ENCODE measurements at places on chromosomes 1 and 21.

- DNase-seq: no peak
Observed at GRCh38 chr1:149896575-149896974, 2.8 kb upstream of the BOLA1 start.

GRCh38 chr1:207218512-207219362 is 102.7 kb upstream of the CD55 start:
- no peak for DNase-seq

DNA sequence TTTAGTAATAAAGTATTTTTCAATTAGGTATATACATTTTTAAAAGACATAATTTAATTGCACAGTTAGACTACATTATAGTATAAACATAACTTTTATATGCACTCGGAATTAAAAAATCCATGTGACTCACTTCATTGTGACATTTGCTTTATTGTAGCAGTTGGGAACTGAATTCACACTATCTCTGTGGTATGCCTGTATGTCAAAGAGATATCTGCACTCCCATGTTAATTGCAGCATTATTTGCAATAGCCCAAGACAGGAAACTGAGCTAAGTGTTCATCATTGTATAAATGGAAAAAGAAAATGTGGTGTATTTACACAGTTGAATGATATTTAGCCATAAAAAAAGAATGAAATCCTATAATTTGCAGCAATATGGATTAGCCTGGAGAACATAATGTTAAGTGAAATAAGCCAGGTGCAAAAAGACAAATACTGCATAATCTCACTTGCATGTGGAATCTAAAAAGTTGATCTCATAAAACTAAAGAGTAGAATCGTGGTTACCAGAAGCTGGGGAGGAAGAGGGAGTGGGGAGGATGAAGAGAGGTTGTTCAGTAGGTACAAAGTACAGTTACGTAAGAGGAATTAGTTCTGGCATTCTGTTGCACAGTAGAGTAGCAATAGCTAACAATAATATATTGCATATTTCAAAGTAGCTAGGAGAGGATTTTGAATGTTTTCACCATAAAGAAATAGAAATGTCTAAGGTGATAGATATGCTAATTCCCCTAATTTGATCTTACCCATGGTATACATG is 64.8 kb downstream of the DPT start:
- DNase-seq: no peak

DNA sequence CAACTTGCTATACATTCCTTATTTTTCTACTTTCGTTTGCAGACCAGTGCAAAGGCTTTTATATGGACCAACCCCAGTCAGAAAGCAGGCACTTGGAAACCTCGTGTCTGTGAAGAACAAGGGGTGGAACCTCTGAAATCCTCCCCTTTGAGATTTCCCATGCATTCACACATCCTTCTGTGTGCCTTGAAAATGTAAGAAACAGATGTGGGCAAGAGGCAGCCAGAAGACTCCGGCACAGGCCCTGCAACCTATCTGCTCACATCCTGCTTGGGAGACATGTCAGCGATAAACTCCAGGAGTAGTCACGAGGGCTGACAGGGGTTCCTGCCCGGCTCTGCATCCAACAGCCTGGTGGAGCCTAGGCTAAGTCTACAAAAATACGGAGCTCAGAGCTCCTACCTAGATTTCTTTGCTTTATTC is 42.5 kb downstream of the ETS2 start:
- DNase-seq: no peak

DNA sequence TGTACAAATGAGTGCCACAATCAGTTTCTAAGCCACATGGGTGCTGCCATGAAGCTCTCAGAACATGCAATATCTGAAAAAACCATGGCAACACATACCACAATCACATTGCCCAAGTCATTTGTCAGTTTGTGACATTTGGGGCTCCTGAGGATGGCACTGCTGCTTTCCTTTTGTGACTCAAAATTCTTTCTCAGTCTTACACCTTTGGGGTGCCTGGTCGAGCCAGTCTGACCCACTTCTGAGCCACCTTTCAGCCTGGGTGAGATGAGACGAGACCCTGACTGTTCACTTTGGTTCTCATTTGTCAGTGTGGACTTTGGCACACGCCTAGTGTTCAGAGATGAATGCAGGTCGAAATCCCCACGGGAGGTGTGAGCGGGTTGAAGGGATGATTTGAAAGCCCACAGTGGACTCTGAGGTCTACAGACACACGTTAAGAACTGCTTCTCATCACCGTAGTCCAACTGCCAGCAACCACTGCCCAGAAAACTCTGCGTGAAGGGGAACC is 8.0 kb downstream of the BATF3 start:
- no peak for DNase-seq

GRCh38 chr1:6483017-6483760 is 8.3 kb downstream of the PLEKHG5 start:
- DNase-seq: no peak

DNA sequence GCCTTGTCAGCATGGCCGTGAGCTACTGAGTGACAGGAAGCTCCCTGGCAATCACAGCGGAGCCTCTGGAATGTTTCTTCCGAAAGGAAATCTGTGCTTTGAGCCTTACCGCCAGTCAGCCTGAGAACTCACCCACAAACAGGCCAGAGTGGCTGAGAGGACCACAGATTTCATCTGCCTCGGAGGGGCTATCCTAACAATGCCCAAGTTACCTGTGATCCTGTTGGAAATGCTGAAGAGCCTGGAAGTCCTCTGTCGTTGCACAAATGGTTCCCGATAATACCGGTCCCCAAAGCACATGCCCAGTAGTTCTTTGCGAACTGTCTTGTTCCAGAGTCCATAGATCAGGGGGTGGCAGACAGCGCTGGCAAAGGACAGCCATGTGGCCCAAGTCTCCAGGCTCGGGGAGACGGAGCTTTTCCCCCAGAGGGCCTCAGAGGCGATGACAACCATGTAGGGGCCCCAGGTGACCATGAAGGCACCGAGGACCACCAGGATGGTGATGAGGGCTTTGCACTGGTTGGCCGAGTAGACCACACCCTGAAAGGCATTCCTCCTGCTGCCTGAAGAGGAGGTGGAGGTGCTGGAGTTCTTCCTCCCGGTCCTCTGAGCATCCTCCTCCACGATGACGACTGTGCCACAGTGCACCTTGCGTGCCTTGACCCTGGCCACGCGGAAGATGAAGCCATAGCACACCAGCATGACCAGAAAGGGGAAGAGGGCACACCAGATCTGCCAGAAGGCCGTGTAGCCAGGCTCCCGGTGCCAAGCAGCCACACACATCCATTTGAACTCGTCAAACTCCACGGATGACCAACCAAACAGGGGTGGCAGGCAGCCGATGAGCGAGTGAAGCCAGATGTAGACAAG is 40.2 kb downstream of the GPR161 start:
- no peak for DNase-seq

DNA sequence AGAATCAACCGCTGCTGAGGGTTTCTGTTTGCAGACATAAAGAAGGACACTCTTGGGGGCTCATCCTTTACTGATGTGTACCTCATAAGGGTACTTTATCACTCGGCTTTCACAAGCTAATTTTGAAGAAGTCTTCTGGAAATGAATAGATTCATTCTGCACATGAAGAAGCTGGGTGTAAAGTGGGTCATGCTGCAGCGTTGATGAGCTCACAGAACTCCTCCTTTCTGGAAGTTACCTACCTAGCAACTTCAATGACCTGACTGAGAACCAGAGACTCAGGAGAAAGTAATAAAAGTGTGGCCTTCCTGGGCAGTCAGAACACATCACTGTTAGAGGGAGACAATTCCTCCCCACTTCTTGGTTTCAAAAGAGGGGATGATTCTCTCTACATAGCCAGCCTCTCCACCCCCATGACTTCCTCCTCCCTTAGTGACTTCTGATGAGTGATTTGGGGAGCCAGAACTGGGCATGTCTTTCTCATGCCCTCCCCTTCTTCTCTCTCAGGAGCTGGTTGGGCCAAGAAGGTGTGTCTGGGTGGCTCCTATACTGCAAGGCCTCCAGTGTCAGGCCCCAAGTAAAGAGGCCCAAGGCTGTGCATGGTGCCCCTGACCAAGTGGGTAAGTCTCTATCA is 27.0 kb downstream of the PCNX2 start:
- no peak for DNase-seq

- DNase-seq: no peak
Observed at GRCh38 chr1:210527091-210527490, 198.4 kb downstream of the HHAT start.

DNA sequence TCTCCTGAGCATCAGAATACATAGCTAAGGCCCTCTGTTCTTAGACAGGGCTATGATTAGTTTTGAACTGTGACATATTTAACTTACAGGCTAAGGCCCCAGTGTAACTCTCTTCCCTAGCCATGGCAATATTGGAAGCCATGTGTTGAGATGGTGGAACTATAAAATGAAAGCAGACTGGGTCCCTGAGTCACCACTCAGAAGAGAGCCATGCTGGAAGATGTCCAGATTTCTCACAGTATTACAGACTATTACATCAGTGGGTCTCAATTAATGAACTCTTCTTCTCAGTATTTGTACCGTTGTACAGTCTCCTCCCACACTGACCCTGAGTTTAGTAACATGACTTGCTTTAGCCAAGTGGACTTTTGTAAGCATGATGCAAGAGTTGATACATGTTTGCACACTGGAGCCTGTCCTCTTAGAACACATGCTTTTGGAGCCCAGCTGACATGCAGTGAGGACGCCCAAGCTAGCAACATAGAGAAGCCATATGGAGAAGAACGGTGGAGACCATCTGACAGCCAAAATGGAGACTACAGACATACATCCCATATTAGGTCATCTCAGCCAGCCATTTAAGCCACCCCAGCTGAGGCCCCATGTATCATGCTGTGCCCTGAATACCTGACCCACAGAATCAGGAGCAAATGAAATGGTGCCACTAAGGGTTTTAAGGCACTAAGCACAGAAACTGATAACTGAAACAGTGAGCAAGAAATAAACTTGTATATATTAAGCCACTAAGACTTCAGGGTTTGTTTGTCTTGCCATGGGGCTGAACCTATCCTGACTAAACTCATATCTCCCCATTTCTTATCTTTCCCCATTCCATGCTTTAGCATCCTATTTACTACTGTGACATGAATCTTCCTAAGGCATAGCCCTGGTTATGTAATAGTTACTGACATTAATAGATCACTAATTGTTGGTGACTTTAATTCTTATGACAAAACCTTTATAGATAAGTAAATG is 24.4 kb downstream of the TBX15 start:
- no peak for DNase-seq

DNA sequence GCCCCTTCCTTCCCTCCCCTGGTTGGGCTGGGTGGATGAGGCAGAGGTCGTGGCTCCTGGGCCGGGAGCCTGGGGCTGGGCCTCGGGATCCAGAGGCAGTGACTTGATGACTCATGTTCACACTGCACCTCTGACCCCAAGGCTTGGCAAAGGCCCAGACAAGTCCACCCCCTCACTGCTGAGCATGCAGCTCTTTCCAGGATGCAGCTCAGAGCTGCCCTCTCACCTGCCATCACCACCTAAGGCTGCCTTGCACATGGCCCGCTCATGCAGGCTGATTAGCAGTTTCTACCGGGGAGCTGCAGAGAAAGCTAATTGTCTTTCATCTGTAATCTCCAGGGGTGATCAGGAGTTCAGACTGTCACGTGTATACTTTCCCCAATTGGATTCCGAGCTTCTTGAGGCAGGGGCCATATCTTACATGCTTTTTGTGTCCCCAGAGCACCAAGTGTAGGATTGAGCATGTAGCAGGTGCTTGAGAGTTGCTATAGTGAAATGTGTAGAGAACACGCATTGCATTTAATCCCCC is 62.1 kb downstream of the LRRN2 start:
- no peak for DNase-seq

DNA sequence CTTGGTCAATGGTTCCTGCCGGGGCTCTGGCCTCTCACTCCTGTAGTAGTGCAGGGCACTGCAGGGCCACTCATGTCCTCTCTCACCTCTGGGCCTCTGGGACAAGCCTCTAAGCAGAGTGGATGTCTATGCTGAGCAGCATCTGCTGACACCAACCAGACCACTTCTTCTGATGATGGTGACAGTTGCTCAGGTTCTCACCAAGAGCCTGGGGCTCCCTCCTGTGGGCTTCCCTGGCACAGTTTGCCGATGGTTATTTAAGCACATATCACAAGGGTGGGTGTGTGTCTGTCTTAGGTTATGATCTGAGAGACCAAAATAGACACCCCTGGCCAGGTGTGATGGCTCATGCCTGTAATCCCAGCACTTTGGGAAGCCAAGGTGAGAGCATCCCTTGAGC is 17.4 kb upstream of the GPR137B start:
- no peak for DNase-seq

GRCh38 chr1:17831597-17831996 is 76.5 kb downstream of the ACTL8 start:
- no peak for DNase-seq

DNA sequence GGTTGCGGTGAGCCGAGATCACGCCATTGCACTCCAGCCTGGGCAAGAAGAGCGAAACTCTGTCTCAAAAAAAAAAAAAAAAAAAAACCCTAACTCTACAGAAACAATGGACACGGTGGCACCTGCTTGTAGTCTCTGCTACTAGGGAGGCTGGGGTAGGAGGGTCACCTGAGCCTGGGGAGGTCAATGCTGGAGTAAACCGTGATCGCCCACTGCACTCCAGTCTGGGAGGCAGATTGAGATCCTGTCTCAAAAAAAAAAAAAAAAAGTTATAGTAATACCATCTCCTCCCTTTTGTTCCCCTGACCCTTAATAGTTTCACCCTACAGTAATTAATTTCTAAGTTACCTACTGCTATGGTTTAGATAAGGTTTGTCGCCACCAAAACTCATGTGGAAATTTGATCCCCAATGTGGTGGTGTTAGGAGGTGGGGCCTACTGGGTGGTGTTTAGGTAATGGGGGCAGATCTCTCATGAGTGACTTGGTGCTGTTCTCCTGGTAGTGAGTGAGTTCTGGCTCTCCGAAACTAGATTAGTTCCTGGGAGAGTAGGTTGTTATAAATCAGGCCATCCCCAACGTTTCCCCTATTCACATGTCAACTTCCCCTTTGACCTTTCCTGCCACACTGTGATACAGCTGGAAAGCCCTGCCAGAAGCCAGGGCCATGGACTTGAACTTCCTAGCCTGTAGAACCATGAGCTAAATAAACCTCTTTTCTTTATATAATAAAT is 9.8 kb downstream of the FBXO42 start:
- no peak for DNase-seq

DNA sequence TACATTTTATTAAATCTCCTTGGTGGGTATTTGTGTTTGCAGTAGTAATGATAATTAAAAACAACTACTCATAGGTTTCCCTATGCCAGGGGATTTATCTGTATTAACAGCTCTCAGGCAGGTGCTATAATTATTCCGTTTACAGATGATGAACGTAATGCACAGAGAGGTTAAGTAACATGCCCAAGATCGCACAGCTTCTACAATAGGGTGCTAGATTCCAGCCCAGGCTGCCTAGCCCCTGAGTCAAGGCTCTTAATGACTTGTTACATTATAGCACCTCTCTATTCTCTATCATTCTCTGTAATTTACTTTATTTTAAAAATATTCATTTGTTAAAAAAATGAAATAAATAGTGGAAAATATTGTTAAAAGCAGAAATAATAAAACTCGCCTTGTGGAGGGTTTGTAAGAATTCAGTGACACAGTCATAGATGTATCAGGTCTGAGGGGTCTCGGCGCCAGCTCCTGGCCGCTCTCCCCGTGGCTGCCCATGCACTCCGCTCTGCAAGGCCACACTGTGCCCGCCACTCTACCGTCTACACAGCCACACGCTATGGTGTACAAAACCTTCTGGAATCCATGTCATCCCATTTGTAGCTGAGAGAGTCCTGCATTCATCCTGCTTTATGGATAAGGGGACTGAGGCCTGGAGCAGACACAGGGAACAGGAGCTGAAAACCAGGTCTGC is 562.2 kb downstream of the MATN1 start:
- DNase-seq: no peak
